ENCODE measurements at places on chromosomes 5 and 9.

DNA sequence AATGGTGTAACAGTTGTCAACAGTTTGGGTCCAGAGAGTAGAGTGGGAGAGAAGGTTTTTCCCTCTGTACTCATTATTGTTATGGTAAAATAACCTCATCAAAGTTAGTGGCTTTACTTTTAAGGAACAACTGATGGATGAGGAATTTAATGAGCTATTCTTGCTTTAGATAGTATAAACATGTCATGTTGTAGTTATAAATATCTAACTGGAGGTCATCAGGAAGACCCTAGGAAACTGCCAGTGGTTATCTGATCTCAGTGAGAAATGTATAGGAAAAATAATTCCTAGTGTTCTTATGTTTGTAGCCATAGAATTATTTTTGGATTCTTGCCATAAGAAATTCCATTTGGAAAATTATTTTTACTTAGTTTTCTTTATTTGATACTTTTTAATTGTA is 4.1 kb downstream of the ERCC6L2 start:
- no peak for DNase-seq

- DNase-seq = peak; percentile 52
Measured at GRCh38 chr5:115309751-115310370, 13.4 kb upstream of the CCDC112 start.

DNA sequence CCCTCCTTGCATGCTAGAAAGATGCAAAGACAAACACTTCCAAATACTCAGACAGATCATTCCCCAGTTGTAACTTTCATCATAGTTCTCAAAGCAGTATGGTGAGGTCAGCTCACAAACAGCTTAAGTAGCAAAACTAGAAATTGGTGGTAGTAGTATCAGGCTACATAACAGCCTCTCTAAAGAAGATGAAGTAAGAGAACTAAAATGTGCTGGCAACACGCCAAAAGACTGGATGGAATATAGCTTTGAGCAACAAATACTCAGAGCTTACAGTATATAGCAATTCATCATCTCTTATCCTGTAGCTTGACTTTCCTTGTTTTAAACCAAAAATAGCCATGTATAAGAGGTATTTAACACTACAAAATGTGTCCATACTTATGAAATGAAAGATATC is 7.5 kb downstream of the PFDN1 start:
- DNase-seq = peak; percentile 87

DNA sequence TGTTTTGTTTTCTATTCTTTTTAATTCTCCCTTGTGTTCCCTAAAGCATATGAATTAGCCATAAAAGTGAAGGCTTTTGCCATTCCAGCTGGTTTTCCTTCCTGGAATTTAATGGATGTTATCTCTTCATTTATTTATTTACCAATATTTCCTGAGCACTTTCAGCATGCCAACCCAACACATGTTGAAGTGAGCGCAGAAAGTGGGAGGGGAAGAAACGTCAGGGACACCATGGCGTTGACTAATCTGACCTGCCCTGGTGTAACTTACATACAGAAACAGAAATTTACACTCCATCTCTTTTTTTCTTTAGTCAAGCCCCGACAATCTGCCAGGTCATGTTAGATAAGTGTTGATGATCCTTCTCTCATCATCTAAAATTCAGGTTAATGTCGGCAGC is 247.5 kb downstream of the PCSK5 start:
- no peak for DNase-seq

Measured in AG10803 (cell line).